ENCODE measurements at places on chromosomes 5 and 9.

GRCh38 chr5:86884608-86885007, 266.9 kb downstream of the COX7C start:
- no peak for DNase-seq

DNA sequence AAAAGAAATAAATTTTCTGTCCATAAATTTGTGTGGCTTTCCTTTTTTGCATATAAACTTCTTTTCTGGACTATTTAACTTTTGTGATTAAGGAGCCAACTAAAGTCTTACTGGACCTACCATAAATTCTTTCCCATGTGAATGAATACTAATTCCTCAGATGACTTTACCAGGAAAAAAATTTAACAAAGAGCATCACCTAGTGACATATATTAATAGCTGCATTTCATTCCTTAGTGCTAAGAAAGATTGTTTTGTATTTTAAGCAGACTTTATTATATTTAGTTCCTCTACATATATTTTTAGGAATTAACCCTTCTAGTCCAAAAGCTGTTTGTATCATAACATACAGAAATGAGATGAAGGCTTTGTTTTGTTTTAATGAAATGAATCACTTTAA, 64.4 kb downstream of the C9orf85 start:
- no peak for DNase-seq

- DNase-seq, result no peak
Observed at GRCh38 chr5:54463713-54464112, 8.2 kb downstream of the HSPB3 start.

DNA sequence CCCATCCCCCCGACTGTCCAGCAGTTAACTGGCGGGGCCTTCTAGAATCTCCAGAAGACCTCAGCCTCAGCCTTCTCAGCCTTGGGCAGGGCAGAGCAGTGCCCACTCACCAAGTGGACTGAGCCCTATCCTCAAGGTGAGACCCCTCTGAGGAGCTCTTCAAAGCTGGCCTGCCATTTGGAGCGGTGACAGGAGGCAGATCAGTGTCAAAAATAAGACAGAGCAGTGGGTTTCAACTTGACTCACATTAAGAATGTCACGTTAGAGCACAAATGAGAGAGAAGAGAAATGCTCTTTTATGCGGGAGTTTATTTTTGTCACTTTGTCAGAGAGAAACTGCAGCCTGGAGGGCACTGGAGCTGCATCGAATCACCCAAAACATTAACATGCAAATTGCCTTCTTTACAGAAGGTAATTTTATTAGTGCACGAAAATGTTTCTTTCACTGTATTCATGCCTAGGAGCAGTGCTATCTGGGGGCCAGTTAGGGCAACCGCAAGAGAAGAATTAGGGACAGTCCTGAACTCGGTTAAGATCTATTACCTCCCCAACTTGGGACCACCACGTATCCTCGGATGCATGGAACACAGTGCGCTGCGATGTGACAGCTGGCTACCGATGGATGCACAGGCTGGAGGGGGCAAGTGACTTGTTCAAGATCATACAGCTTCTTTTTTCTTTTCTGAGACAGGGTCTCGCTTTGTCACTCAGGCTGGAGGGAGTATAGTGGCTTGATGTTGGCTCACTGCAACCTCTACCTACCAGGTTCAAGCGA, 188.5 kb downstream of the DAB2IP start:
- DNase-seq, result no peak

- DNase-seq, result no peak
Observed at GRCh38 chr5:14937254-14937653, 65.7 kb upstream of the ANKH start.

DNA sequence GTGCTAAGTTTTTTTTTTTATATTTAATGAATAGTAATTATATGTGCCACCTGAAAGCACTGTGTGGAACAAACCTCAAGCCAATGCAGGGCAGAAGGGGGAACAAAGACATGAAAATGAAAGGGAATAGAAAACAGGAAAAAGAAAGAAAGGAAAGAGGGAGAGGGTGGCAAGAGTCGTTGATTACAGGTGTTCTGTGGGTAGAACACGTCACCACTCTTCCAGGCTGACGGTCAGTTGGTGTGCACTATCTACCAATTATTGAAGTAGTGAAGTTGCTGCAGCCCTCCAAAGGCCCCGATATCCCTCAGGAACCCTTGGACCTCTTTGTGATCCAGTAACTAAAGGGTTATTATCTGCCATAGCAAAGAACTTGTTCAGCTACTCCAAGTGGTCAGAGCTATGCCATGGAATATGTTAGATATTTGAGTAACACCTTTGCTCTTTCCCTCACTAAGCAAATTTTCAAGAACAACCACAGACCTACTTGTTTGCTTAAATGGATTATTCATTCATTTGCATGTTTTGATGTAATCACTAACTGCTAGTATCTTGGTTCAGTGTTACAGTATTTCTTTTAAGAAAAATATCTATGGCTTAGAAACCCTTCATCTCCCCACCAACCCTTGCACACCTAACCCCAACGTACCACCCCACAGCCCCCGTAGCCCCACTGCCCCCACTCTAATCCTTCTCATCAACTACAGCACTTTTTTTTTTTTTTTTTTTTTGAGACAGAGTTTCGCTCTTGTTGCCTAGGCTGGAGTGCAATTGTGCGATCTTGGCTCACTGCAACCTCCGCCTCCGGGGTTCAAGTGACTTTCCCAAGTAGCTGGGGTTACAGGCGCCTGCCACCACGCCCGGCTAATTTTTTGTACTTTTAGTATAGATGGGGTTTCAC, 31.3 kb downstream of the FYB1 start:
- DNase-seq, result no peak

- DNase-seq, result no peak
Observed at GRCh38 chr9:114228016-114228808, 72.9 kb downstream of the COL27A1 start.

GRCh38 chr9:83434254-83434653, 103.9 kb downstream of the FRMD3 start:
- DNase-seq, result no peak

DNA sequence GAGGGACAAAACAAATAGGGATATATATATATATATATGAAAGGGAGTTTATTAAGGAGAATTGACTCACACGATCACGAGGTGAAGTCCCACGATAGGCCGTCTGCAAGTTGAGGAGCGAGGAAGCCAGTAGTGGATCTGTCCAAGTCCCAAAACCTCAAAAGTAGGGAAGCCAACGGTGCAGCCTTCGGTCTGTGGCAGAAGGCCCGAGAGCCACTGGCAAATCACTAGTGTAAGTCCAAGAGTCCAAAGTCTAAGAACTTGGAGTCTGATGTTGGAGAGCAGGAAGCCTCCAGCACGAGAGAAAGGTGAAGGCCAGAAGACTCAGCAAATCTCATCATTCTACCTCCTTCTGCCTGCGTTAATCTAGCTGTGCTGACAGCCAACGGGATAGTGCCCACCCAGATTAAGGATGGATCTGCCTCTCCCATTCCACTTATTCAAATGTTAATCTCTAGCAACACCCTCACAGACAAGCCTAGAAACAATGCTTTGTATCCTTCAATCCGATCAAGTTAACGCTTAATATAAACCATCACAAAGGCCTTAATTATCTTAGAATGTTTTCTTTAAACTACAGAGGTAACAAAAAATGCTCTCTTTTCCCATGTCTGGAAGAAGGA, 23.8 kb upstream of the DAB2 start:
- no peak for DNase-seq

Data from NCI-H1436 treated with DMSO at 0.1 percent for 48 hours (cell line).